Stimulated activated CD4-positive, alpha-beta T cell treated with anti-CD3 and anti-CD28 coated beads, TNF-alpha, amount 100 ng/mL, for 4 hours (primary cell): ENCODE measurements at places on chromosomes 16 and 17.
A peak's percentile ranks its signal among the peaks of the same experiment; 100 is the strongest.

DNA sequence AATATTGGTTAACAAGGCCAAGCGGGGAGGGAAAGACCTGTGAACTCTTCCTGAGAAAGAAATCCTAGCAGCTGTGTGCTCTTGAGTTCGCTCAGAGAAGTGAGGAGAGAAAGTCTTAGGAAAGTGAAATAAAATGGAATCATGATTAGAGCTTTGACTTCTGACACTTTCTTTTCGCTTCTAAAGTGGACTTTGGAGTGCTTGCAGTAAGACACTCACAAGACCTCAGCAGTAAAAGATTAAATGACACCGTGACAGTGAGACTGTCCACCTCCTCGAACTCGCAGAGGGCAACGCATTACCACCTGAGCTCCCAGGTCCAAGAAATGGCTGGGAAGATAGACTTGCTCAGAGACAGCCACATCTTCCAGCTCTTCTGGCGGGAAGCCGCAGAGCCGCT lies 71.2 kb downstream of the RNF213 start:
- no peak for DNase-seq

- peak; percentile 60 for DNase-seq
Measured at GRCh38 chr16:30185683-30186421, 2.5 kb downstream of the CORO1A start.

GRCh38 chr16:50043358-50043757 lies 18.3 kb downstream of the CNEP1R1 start:
- no peak for DNase-seq

DNA sequence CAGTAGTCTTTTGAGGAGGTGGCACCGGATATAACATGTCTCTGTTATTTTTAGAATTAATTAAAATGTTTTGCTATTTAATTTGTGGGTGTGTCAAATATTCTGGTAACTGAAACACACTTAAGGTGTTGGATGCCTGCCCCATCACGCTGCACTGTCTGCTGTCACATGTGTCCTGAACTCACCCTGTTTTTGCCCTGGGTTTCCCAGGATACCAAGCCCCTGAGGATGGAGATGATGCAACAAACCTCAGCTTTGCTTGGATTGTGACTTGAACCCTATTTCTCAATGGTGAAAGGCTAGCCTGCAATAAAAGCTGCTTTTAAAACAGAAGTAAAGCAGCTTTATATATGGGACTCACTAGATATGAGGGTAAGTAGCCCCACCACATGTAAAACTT lies 11.5 kb upstream of the DUSP14 start:
- no peak for DNase-seq

DNA sequence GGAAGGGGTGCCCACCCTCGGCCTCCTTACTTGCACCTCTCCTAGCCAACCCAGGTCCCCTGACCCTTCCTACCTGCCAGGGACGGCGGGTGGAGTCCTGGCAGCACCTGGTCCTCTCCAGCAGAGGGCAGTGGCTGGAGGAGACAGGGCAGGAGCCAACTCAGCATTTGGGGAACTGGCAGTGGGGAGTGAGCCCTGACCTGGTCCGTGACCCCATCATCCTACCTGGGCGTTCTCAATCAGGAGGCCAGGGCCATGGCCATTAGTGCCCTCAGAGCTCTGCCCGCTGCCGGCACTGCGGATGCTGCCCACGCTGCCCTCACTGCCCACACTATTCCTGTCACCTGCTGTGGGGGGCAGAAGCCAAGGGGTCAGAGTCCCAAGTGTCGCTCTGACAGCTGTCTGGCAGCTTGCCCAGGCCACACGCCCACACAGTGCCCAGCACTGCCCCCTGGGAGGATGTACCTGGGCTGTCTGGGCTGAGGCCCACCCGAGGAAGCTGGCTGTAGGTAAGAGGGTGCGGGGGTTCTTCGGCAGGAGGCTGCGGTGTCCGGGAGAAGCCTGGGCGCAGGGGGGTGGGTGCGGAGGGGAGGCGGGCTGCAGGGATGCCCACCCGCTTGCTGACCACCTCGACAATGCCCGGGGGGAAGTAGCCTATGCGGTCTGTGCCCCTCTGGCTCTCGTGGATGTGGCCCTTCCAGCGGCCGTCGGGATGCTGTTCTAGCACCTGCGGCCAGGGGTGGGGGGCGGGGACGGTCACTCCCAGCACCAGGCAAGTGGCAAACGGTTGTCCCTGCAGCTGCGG lies 10.8 kb downstream of the CASKIN2 start:
- no peak for DNase-seq

GRCh38 chr17:57092171-57092570 lies 7.1 kb downstream of the AKAP1 start:
- DNase-seq, result no peak

DNA sequence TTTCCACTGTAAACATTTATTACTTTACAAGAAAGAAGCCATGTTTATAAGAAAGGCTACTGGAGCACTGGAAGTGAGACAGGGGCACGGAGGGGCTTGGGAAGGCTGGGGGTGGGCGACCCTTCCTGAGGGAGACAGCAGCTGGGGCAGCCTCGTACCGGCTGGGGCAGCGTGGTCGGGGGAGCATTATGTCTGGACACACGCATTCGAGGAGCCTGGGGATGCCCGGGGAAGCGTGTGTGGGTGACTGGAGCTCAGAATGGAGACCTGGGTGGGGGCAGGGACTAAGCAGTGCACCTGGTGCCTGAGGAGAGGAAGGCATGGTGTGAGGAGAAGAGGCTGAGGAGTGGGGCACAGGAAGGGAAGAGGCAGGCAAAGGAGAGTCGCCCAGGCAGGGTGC lies 64.5 kb downstream of the SRCIN1 start:
- DNase-seq, result no peak

DNA sequence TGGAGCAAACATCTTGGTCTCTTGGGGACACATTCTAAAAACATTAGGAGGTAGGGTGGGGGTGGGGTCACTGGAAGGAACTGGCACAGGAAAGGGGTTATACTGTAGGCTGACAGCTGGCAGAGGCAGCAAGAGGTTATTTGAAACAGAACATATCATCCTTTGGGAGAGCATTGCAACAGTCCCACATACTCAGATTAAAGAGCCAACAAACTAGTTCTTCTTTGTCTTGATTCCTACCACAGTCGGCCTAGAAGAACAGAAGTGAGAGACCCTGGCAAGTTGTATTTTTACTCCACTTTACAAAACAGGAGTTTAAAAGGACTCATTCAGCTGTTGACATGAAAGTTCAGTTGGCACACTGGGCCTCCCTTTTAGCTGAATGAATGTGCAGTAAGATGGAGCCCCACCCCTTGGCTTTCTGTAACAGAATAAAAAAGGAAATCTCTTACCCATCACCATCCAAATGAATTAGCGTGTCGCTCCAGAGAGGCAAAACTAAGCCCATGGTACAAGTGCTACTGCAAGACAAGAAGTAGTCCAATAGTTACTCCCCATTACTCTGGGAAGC lies 54.6 kb upstream of the CORO6 start:
- no peak for DNase-seq

DNA sequence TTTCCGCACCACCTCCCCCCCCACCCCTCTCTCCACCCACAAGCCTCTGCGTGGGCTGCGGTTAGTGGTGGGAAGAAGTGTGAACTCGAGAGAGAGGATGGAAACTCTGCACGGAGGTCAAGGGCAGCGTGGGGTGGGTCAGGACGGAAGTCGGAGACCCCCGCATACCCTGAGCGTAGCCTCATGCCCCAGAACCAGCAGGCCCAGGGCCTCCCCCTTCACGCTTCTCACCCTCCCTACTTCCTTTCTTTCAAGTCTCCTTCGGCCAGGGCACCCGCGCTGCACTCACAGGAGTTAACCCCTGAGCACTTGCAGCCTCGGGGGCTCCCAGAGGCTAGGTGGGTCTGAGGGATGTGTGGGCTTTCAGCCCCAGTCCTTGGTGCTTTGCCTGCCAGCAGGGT lies 9.2 kb downstream of the TBKBP1 start:
- peak; percentile 58 for DNase-seq

DNA sequence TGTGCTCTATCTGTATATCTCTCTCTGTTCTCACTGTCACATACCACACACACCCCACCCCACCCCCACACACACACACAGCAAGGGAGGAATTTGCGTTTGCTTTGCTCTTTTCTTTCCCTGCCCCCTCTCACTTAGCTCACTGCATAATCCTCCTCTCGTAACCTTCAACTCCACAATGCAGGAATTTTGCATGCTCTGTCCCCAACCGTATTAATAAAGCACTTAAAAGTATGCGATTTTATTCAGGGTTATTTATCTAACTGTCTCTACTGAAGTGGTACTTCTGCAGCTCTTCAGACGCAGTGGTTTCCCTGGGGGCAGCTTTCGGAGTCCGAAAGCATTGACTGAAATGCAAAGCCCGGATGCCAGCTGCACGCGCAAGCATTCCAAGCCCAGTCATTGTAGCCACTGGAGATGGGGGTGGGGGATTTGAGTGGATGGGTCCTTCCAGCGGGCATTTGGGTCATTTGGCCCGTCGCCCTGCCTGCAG lies 105.4 kb upstream of the RBFOX1 start:
- no peak for DNase-seq

DNA sequence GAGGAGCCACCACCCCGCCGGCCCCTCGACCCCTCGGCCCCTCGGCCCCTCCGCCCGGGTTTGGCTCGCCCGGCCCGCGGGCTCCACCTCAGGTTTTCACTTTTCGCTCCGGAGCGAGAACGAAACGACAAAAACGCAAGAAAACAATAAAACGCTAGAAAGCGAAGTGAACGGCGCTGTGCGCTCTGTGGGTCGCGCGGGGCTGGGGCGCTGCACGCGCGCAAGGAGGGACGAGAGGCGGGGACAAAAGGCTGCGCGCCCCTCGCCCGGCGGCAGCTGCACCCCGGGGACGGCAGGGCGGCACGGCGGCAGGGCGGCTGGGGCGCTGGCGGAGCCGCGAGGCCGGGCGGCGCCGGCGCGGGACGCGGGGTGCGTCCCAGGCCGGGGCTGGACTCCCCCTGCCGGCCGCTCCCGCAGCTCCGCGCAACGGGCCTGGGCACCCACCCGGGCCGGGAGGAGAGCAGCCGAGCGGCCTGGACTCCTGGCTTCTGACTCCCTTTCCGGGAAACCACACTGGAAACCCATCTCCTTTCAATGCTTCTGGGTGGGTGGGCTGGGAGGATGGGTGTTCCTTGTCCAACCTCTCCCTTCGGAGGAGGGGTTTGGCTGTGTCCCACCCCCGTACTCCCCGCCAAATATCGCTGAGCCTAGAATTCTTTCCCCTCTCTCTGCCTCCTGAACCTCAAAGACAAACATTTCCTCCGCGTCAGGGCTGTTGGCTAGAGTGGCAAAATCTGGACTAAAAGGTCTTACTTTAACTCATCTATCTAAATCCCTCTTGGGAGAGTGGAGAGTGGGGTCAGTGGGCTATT lies 9.9 kb downstream of the TBX2 start:
- no peak for DNase-seq

DNA sequence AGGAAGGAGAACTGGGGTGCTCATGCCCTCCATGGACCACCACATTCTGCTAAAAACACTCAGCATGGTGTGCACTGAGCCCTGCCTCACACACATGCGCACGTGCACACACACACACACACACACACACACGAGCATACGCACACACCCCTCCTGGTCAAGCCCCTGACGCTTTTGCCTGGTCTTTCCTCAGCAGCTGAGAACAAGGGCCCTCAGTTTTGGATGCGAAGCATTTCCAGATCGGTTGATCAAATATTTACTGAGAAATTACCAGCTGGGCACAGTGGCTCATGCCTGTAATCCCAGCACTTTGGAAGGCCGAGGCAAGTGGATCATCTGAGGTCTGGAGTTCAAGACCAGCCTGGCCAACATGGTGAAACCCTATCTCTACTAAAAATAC lies 20.1 kb upstream of the RAI1 start:
- DNase-seq, result no peak

DNA sequence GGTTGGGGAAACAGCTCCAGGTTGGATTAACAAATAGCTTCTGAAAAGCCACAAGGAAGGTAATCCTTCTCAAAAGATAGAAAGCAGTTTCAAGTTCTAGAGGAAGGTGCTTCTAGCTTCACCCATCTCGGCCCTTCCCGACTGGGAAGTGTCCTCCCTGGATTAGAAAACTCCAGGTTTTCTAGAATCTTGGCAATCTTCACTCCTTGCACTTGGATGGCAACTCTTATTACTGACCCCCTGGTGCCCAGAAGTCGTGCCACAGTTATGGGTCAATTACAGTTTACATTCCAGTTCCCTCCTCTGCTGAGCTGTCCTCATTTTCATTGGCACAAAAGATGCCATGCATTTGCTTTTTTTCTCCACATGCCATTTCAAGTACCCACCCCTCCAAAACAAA lies 65.6 kb downstream of the SMG6 start:
- DNase-seq, result no peak

GRCh38 chr16:66470556-66470955 lies 43.5 kb downstream of the BEAN1 start:
- no peak for DNase-seq

GRCh38 chr16:78745108-78746019 lies 645.9 kb downstream of the WWOX start:
- DNase-seq, result no peak

GRCh38 chr16:23223368-23223767 lies 40.8 kb downstream of the SCNN1G start:
- no peak for DNase-seq

- DNase-seq, result no peak
Measured at GRCh38 chr16:3577302-3577752, at the start of gene NLRC3. TSS of gene NLRC3 (minus strand) at chr16:3577403. CDS start at chr16:3565036, 12,367 bp downstream.

DNA sequence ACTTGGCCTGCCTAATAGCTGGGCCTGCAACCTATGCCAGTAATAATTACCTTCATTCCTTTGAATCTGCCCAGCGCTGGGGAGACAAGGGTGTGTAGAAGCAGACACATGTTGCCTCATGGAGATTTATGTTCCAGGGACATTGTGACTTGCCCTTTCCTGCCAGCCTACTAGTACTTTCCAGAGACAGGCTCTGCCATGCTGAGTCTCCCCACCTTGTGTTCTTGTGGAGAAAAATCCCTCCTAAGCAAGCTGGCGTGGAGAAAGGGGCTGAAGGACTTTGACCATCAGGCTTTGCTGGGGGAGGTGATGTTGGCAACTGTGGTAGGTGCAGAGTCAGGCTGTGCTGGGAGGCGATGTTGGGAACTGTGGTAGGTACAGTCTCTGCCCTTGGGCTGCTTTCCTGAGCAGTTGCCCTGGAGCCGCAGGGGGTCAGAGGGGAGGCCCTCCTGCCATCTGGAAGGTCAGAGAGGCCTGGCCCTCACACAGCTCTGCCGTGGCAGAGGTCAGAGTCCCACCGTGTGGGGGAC lies 4.0 kb downstream of the KSR1 start:
- no peak for DNase-seq

- DNase-seq, result no peak
Measured at GRCh38 chr17:50056961-50057330, 1.0 kb downstream of the ITGA3 start.

DNA sequence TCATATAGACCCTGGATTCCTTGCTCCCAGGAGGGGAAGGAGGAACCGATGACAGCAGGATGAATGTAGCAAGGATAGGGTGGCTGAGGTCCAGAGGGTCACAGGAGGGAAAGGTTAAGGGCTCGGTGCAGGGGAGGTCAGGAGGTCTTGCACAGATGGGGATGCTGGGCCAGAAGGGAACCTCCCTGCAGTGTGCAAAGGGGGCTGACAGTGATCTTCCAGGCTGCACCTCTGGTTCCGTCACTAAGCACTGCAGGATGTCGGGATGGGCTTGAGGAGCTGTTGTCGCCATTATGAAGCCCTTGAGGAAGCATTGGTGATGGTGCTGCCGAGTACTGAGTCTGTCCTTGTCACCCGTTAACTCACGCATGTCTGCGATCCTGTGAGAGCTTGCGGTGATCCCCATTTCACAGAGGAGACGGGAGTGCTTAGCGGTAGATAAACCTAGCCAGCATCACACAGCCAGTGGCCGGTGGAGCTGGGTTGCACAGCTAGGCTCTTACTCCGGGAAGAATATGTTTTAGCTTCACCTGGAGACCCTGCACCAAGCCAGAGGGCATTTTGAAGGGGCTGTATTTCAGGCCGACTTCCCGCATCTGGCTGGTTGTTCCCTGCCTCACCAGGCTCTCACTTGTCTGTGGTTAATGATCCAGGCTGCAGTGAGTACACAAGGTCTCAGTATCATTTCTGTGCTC lies 120.4 kb downstream of the SNX29 start:
- DNase-seq, result no peak

- DNase-seq, result no peak
Measured at GRCh38 chr16:78681743-78682142, 582.3 kb downstream of the WWOX start.
